Activated CD4-positive, alpha-beta T cell treated with anti-CD3 and anti-CD28 coated beads for 1 hour (primary cell): ENCODE measurements at places on chromosomes 4 and X.

DNA sequence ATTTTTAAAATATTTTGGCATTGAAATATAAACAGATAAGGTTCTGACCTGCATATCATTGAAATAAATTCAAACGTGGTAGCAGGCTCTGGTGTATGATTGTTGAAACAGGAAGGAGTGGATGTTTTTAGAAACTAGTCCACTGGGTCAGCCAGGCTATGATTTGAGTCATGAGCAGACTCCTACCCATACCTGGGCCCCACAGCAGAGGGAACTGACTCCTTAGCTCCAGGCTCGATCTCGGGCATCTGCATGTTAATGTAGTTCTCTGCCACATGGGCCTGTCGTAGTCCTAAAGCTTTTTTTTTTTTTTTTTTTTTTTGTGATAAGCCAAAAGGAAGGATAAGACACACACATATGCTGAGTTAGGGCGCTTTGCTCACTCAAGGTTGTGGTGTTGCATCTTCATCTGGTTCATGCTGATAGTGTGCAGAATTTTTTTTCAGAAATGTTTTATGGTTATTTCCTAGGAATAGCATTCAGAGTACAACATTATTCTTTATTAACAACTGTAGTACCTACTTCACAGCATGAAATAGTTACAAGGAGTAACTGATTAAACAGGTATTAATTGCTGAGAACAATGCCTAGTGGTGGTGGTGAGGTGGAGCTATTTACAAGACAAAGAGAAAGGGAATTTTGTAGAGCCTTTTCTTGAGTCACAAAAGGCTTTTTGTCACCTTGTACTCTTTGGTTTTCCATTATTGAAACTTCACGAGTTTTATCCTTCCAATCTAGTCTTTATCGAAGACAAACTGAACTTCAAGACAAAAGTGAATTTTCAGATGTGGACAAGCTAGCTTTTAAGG, 27.3 kb downstream of the OFD1 start:
- no peak for DNase-seq

DNA sequence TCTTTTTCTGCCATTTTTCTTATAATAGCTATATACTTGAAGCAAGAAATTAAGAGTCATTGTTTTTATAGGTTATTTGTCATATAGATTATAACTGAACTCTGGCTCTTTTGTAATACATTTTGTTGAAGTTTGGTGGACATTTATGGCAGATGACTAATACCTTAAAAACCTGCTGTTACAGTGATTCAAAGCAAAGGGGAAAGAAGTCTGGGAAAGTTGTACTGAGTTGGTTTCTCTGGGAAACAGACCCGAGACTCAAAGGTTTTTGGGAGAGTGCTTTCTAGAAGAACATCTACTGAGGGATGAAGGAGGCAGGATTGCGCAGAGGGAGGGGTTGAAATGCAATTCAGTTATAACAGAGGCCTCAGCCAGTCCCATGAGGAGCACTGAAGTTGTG, 35.9 kb downstream of the NAP1L5 start:
- no peak for DNase-seq

DNA sequence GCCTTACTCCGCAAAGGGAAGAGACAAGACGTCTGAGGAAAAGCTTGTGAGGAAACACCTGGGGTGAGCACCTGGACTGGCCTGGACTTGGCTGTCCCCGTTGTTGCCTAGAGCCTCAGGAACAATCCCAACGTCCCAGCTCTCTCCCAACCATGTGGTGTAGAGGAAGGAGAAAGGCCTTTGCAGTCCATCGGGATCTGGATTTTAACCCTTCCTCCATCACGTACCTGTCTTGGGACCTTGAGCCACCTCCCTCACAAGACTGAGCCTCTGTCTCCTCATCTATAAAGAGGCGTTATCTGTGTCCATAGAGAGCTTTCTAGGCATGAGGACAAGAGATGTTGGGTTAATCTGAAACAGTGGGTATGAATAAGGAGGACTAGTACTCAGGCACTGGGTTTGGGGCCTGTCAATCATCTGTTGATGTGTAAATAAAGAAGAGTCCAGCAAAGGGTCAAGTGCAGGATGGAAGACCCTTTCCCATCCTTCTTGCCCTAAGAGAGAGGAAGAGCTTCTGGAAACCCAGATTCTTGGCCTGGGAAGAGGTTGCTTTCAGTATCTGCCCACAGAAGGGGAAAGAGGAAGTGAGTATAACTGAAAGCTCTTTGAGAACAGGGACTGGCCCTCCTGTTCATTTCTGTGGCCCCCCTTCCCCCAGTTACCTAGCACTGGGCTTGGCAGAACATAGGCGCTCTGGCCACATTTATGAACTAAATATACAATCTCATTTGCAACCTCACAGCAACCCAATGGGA, 137.1 kb downstream of the PJA1 start:
- DNase-seq: no peak

DNA sequence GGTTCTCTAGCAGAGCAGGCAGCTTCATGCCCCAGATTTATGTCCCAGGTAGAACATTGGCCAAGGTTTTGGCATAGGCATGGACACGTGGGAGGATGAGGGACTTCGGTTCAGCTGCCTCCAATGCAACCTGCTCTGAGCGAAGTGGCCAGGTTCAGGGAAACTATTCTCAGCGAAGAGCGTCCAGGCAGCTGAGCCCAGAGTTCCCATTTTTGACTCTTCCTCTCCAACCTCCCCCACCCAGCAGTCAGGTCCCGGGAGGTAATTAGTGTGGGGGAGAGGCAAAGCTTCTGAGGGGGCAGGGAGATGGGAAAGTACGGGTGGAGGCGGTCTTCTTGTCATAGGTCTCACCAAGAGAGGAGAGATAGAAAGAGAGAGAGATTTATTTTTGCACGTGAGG, 1.0 kb downstream of the GABRA4 start:
- DNase-seq: no peak

DNA sequence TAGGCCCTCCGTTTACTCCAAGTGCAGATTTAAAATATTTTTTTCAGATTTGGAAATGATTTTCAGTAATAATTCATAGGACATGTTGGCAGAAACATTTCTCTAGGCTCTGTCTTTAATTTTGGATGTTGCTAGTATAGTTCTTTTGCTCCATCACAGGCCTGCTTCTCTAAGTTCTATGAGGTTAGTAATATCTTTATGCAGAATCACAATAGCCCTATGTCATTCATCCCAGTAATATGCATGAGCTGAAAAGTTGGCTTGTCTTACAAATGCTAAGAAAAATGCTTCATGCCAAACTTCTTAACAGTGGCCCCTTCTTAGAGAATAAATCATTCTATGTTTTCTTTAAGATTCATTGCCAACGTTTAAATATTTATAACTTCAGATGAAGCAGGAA, 148.3 kb upstream of the TLL1 start:
- DNase-seq: no peak

DNA sequence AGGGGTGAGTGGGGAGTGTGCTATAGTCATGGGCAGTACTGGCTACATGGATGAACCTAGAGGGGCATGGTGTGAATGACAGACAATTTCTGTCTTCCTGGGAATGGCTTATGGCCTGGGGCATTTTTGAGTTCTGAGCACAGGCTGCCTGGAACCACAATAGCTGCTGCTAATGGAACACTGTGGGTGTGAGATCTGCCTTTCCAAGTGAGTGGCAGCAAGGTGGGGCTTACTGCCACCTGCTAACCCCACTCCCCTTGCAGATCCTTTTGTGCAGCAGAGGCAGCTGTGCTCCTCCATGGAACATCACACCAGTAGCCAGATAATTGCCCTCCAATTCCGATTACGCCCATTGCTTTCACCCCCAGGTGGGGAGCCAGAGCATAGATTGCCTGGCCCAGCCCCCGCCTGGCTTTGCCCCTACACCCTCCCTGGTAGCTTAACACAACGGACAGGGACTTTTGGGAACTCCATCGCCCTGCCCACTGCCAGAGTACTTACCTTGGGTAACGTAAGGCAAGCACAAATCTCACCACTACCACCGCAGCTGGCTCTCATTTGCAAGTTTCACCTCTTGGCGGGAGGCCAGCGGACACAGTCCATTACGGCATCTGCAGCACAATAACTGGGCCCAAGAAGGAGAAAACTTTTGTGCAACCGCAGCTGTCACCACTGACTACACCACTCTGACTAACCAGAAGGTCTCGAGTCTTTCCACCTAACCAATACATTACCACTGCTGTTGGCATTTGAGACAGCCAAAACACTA, 421.2 kb upstream of the NWD2 start:
- no peak for DNase-seq
